ENCODE measurements at places on chromosomes 2 and 18.

GRCh38 chr18:52376104-52376503, 36.1 kb downstream of the DCC start:
- DNase-seq: no peak

- DNase-seq: no peak
Measured at GRCh38 chr2:136065384-136065783, 52.6 kb downstream of the CXCR4 start.

- DNase-seq: no peak
Measured at GRCh38 chr2:227816507-227817294, 3.1 kb downstream of the CCL20 start.

DNA sequence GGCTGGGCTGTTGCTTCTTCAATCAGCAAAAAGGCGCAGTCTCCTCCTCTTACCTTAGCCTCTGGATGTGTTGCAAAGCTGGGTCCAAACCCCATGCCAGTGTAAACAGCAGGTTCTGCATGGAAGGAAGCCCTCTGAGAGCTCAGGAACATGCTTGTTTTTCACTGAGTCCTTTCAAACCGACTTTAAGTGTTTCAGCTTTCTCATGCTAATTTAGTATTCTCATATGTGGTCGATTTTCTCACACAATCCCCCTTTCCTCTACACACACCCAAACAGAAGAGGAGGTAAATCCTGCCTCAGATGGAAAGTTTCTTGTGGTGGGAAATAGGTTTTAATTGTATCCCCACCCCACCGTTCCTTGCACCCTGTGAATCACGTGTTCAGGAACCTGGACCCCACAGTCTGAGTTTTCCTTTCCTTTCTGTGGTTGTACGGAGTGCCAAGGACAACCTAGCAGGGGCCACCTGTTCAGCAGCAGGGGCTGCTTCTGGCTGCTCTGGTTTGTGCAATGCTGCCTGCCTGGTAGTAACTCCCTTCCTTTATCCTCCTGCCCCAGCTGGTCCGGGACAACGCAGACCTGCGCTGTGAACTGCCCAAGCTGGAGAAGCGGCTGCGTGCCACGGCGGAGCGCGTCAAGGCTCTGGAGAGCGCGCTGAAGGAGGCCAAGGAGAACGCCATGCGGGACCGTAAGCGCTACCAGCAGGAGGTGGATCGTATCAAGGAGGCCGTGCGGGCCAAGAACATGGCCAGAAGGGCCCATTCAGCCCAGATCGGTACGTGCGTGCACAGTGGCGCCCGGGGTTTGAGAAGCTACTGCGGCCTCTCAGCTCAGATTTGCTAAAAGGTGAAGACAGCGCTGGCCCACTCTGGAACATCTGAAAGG, 28.7 kb upstream of the LYPD6B start:
- DNase-seq: no peak

- DNase-seq: no peak
Measured at GRCh38 chr18:75475228-75475627, 47.7 kb upstream of the SMIM21 start.

DNA sequence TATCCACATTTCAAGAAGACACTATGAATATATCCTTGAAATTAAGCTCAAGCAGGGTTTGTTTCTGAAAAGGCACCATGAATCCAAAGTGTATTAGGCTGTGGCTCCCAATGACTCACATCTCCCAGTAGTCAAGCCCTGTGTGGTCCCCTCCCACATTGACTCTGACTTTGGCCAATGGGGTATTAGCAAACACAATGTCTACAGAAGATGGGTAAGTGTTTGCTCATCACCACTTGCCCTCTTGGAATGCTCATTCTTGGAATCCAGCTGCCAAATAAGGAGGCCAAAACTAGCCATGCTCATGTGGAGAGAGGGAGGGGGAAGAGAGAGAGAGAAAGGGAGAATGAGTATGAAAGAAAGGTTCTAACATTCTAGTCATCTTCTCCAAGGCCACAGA, 490.0 kb downstream of the TXNL1 start:
- DNase-seq: no peak

- DNase-seq: no peak
Measured at GRCh38 chr2:46885376-46885775, 30.2 kb downstream of the MCFD2 start.

GRCh38 chr2:196407675-196408264, 231.7 kb upstream of the CCDC150 start:
- DNase-seq: no peak

DNA sequence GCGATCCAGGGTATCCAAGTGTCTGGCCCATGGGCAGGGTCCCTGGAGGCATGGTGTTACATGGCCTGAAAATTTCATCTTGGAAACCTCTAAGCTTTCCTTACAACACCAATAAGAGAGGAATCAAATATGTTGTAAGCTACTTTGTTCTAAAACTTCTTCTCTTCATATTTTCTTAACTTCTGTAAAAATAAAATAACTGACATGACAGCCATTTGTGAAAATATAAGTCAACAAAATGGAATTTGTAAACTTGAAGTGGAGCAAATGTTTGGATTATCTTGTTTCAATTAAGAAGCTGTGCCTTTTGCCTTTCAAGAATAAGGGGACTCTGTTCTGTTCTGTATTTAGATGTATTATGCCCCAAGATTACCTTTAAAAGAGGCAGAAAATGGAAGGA, 319.7 kb downstream of the LPIN1 start:
- no peak for DNase-seq

DNA sequence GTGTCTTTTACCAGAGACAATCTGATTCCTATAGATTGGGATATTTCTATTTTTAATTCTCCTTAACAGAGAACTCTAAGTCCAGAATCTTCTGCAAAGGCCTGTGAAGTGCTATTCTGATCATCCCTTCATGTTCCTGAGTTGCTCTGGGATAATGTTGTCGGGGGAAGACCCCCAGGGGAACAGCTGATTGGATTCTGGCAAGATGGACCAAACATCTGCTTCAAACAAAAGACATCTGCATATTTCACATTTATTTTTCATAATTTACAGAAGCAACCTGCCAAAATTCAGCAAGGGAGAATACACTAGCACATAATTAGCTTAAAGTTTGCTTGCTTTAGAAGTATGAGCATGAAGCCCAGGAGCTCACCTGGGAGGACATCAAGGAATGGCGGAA, 116.0 kb upstream of the ETAA1 start:
- no peak for DNase-seq

DNA sequence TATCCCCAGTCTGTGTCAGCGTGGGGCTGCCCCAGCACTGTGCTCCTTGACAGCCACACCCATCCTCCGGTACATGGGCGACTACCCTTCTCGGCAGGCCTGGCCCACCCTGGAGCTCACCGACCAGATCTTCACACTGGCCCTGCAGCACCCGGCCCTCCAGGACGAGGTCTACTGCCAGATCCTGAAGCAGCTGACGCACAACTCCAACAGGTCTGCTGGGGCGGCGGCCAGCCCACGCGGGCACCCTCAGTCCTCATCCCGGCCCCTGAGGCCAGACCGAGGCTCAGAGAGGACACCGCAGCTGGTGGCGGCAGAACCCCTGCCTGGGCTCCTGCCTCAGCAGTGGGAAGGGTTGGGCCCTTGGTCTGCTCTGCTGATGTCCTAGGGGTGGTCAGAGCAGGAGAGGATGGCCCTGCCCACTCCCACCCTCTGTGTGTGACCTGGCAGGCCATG, 14.4 kb upstream of the GPR17 start:
- no peak for DNase-seq

DNA sequence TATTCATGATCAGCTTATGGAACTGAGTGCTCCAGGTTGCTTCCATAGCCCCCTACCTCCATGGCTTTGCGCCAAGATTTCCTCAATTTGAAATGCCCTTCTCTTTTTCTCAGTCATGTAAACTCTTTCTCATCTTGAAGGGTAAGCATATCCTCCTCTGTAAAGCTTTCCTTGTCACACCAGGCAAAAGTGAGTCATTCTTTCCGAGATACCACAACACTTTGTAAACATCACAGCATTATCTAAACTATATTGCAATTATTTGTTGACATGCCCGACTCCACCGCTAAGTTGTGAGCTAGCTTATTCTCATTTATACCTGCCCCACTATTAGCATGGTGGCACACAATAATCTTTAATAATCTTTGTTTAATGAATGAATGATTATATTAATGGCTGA, 419.5 kb upstream of the CHST9 start:
- DNase-seq: no peak

- DNase-seq: no peak
Measured at GRCh38 chr2:224951723-224952481, 90.4 kb downstream of the DOCK10 start.

- no peak for DNase-seq
Measured at GRCh38 chr2:182745061-182745460, 29.0 kb downstream of the DNAJC10 start.

DNA sequence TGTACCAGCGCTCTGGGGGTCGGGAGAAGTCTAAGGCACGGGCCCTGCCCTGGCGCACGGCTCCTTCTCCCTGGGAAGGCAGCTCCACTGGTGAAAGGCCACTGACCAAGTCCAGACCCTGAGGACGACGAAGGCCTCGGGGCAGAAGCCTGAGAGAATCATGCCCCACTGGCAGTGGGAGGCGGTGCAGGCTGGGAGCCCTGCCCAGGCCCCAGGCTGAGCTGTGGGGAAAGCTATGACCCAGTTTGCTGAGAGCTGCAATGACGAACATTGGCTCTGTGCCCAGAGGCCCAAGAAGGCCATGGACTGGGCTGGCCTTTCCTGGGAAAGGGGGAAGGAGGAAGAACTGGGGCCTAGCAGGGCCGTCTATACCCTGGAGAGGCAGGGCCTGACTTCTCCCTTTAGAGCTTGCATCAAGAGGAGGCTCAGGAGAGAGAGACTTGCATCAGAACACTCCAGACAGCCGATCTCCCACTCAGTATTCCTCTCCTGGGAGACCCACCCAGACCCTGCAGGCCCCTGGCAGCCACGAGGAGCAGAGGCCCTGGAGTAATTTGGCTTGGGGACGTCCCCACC, 32.9 kb downstream of the HS1BP3 start:
- no peak for DNase-seq

DNA sequence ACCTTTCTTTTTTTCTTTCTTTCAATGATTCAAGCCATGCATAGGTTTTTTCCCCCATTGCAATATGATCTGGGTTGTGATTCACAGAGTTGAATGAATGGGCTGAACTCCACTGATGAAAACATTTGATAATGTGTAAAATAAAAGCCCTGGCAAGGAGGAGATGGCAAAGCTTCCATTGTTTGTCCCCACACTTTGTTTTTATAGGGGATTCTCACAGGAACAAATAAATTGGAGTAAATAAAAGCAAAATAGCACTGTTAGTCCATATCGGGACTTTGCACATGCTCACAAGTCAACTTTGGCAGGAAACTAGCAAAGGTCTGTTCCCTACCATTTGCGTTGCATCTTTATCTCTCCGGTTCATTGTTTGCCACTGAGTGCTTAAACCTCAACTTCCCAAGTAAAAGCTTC, 55.7 kb downstream of the MEIS1 start:
- no peak for DNase-seq

- DNase-seq: no peak
Measured at GRCh38 chr2:7288484-7288883, 371.3 kb downstream of the RNF144A start.
